Stimulated activated CD8-positive, alpha-beta memory T cell treated with anti-CD3 and anti-CD28 coated beads, Interleukin-2, amount 100 ng/mL, for 48 hours (primary cell): ENCODE measurements at places on chromosomes 4 and X.

- peak; percentile 9 for DNase-seq
These were observed 418 bp downstream of the TAB3 start for GRCh38 chrX:30888526-30889146.

DNA sequence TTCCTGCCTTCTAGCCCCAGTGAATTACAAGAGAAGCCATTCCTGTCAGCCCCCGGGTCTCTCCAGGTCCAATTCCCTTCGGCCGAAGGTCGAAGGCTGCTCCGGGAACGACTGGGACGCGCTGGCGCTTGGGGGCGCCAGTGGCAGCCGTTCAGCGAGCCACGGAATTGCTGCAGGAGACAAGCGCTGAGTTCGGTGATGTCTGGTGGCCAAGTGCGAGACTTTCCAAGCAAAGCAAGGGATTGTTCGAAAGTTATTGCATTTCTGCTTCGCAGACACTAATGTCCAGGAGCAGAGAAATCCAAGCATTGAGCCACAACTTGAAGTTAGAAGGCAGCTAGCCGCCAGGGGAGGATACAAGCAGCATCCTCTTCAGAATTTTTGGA lies 1.1 kb upstream of the DKK2 start:
- no peak for DNase-seq

GRCh38 chr4:16140879-16141249 lies 57.0 kb upstream of the PROM1 start:
- DNase-seq: no peak

- DNase-seq: no peak
These were observed 143.4 kb downstream of the CBR4 start for GRCh38 chr4:168866635-168867034.

- DNase-seq: no peak
These were observed 41.0 kb downstream of the UGT2B28 start for GRCh38 chr4:69321153-69321729.

GRCh38 chr4:56628592-56628991 lies 52.5 kb downstream of the HOPX start:
- DNase-seq: no peak

GRCh38 chrX:7444967-7445366 lies 297.0 kb upstream of the PUDP start:
- no peak for DNase-seq

DNA sequence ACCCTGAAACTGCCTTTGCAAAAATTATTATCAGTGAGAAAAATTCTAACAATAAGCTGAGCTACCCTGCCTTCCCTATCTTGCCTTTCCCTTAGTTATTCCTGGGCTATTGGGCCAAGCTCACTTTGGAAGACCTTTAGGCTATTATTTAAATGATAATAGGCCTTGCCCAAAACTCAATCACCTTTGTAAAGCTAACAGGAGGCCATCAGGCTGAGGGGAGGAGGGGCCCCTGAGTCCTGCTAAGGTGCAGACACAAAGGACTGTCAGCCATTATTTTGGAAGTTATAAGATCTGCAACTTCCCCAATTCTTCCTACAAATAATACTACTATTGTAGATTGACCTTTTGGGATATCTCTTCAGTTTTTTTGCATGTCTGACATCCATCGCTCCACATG lies 278.8 kb upstream of the DIAPH2 start:
- no peak for DNase-seq

DNA sequence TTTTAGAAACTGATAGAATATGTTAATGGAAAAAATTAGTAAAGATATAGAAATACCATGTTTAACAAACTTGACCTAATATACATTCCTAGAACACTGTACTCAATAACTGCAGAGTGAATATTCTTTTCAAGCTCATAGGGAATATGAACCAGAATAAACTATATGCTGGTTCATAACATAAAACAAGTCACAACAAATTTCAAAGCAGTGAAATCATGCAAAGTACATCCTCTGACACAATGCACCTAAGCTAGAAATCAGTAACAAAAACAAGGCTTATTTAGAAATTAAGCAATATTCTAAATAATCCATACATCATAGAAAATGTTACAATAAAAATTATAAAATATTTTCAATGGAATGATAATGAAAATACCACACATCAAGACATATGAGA lies 9.2 kb upstream of the SEPSECS start:
- DNase-seq: no peak

- DNase-seq: no peak
These were observed 9.6 kb upstream of the KLHL8 start for GRCh38 chr4:87229979-87230378.

GRCh38 chrX:131058136-131058868 lies at the start of gene ARHGAP36:
TSS of gene ARHGAP36 (plus strand) at chrX:131058346. CDS start at chrX:131081666, 23,320 bp downstream.
- no peak for DNase-seq

DNA sequence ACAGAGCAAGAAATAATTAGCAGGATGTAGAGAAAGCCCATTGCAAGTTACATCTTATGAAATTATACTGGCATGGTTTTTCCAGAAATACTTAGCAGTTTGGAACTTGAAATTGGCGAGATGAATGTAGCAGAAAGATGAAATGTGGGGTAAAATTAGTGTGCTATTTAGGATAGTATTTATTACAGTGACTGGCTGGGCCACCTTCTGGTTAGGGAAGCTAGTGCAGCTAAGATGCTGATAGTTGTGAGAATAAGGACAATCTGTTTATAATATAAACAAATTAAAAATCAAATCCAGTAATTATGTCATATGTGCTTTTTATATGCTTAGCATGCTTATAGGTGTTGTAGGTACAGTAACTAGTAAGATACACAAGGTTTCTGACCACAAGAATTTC lies 74.8 kb downstream of the IL15 start:
- DNase-seq: no peak

DNA sequence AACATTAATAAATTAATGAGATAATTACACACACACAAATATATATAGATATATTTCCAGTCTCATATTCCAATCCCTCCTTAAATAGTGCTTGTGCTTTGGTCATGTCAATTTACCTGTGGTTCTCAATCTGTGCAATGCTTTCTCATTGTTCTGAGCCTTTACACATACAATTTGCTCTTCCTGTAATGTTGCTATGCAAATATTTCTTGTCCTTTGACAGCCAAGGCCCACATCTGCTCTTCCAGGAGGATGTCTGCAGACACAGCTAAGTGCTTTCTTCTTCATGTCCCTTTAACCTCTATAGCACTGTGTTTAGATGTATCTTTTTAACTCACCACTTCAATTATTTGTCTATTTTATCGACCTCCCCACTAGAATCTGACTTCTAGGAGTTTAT lies 67.3 kb upstream of the RAPGEF2 start:
- no peak for DNase-seq

GRCh38 chr4:88522702-88523324 lies 763 bp downstream of the PYURF start:
- peak; percentile 30 for DNase-seq

DNA sequence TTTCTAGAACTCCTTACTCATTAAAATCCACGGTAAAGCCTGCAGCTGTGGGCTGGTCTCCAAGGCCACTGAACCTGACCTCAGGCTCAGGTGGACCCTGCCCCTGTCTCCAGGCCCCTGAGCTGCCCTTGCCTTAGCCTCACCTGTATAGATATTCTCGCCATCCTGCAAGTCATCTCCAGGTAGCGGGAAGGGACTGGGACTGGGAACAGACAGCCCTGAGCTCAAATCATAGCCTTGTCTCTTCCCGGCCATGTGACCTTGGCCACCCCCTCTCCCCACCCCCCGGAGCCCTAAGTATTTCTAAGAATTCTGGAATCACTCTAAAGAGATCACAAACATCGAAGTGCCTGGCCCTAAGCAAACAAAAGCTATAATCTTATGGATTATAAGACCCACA lies 17.7 kb downstream of the ABLIM2 start:
- no peak for DNase-seq

DNA sequence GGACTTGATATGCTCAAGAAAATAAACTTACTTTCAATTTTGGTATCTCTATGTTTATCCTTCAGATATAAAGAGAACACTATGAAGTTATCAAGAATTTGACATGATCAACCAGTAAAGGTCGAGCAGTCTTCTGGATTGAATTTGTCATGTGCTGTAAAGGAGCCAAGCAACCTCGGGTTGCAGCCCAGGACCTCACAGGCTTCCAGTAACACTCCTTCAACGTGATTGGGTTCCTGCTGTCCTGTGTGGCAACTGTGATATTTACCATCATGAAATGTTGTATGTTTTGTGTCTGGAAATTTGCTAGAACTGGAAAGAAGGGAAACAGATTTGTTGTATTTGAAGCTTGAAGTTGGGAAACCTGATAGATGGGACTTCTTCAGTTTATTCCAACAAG lies 52.0 kb upstream of the UGT2B7 start:
- DNase-seq: no peak

- DNase-seq: no peak
These were observed 67.7 kb downstream of the DCLK2 start for GRCh38 chr4:150145946-150146340.
